GM06990 (cell line): ENCODE measurements at places on chromosomes 16 and 17.

- peak; percentile 31 for DNase-seq
These were observed 19.7 kb upstream of the RCVRN start for GRCh38 chr17:9924735-9925191.

- peak; percentile 80 for DNase-seq
These were observed 6.8 kb upstream of the NOTUM start for GRCh38 chr17:81967533-81968395.

GRCh38 chr17:61849674-61850073 lies 13.7 kb downstream of the BRIP1 start:
- DNase-seq = no peak

GRCh38 chr16:89365044-89365467 lies 125.3 kb downstream of the ANKRD11 start:
- DNase-seq = no peak

- DNase-seq = no peak
These were observed 2.3 kb downstream of the TAOK2 start for GRCh38 chr16:29975811-29976511.

DNA sequence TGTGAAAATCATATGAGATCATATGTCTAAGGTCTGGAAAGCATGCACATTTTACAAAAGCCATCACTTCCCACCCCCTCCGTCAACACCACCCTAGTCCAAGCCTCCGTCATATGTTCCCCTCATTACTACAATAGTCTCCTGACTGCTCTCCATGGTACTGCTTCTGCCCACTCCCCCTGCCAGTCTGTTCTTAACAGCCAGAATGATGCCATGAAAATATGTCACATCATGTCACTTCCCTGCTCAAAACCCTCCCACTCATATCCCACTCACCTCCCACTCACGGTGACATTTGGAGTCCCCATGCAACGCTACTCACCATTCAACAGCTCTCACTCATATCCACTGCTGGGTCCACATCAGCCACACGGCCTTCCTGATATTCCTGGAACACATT lies 432.3 kb downstream of the XYLT1 start:
- DNase-seq = no peak

DNA sequence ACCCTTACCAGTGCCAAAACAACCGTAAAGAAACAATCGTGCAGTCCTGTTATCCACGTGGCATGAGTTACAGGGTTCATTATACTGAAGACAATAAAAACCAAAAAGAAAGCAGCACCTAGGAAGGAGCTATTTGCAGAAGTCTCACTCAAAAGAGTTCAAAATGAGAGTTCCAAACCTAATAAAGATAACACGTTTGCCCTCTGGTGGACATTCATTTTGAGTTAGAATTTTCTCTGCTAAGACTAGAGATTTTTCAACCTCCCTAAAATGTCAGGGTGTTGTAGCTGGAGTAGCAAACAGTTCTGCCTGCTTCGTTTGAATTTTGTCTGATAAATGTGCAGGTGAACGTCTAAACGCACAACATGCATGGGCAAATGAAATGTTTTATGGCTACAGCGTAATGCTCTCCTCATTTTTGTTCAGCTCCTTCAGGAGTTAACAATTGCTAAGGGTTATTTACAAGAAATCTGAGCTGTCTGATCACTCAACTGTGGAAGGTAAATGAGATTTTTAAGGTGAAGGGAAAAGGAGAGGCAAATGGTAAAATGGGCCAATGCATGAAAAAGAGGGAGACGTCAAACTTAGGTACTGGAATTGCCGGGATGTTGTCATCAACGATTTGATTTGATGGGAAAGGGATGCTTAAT lies 1067.9 kb upstream of the EEF2KMT start:
- no peak for DNase-seq

- no peak for DNase-seq
These were observed 16.0 kb downstream of the OMG start for GRCh38 chr17:31281061-31281460.

DNA sequence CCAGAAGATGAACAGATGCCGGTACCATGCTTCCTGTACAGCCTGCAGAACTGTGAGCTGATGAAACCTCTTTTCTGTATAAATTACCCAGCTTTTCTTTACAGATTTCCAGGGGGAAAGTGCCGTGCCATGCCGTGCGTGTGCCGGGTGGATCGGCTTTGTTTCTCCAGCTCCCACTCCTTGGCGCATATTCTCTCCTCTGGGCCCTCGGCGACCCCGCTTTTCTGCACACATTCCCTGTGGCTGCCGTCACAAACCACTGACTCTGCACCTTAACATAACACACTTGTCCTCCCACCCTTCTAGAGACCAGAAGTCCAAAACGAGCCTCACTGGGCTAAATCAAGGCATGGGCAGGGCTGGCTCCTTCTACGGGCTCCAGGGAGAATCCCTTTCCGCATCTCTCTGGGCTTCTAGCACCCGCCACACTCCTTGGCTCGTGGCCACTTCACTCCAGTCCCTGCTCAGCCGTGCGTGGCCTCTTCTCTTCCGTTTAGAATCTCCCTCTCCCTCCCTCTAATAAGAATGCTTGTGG lies 164.9 kb downstream of the C16orf95 start:
- DNase-seq = no peak

DNA sequence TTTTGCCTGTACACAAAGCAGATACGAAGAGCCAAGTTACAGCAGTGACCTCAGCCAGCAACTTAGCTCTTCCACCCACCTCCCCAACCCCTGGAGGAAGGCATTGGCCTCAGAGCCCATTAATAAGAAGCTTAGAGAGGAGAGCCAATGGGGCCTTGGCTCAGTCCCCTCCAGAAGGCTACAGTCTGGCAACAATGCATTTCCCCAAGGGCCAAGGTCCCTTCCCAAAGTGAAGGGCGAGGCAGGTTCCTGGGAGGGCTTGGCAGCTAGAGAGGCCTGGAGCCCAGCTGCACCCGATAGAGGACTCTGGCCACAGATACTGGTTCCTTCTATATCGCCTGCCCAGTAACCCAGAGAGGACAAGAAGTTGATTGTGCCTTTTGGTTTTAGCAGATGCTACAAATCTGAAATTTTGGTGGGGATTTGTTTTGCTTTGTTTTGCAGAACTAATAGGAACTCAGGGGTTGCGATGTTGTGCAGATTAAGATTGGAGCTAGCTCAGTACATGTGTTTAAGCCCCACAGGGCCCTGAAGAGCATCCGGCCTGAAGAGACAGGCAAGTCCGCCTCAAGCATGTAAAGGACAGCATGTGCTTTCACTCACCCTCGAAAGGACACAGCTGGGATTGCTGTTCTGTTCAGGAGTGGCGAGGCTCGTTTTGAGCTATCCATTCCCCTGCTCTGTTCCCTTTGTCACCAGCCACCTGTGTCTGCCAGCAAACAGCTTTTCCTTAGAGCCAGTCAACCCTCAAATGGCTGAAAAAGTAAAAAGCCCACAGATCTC lies 12.0 kb upstream of the PNPO start:
- no peak for DNase-seq

- DNase-seq = no peak
These were observed 60.5 kb downstream of the RAP1GAP2 start for GRCh38 chr17:2856727-2857126.

- DNase-seq = no peak
These were observed 680 bp downstream of the ZNF629 start for GRCh38 chr16:30786115-30786935.

DNA sequence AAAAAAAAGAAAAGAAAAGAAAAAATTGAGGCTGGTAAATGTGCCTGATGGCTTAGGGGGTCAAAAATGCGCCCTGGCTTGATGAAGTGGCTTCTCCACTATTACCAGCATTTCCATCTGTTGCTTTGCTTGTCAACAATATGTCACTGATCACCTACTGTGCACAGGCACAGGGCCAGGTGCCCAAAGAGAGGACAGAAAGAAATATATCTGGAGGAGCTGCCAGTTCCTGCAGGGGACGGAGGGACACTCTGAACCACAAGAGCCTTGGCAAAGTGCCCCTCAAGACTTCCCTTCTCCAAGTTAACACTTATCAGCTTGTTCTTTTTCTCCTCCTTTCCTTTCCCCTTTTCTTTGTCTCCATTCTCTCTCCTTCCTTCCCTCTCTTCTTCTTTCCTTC lies 34.7 kb downstream of the GINS3 start:
- no peak for DNase-seq

GRCh38 chr16:67114793-67115192 lies 5.1 kb downstream of the PHAF1 start:
- no peak for DNase-seq

DNA sequence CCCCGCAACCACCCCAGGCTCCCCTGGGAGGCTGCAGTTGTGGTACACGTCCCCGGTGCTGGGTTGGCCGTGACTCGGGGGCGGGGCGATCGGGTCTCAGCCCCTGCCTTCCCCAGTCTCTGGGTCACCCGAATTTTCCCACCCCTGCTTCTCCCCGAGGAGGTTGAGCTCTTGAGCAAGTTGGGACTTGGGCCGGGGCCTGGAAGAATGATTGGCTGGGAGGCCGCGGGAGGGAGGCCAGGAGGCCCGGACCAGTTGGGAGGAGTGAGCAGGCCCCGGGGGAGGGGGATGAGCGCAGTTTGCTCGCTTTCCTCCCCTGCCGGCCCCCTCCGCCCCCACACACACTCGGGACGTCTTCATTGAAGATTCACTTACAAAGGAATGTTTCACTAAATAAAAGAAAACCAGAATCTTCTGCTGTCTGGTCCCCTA lies 4.5 kb upstream of the HEXIM1 start:
- DNase-seq = peak; percentile 50

- DNase-seq = no peak
These were observed 61.2 kb upstream of the RPH3AL start for GRCh38 chr17:413706-414380.

DNA sequence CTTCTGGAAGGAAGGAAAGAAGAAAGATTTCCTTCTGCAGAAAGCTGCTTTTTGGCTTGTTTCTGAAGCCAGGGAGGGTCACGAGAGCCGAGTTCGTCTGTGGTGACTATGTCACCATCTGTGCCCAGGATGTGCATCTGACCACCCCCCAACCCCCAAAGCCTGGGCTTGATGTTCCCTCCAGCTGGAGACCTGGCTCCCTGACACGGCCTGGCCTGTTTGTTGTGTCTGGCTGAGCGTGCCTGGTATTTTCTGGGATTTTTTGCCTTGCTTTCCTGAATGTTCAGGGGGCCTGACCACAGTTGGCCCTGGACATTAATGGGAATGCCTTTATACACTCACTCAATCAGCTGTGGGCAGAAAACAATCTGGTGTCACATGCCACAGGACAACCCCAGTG lies 38.9 kb downstream of the LGALS9 start:
- no peak for DNase-seq

GRCh38 chr16:47028767-47029377 lies 55.4 kb upstream of the DNAJA2 start:
- DNase-seq = no peak

DNA sequence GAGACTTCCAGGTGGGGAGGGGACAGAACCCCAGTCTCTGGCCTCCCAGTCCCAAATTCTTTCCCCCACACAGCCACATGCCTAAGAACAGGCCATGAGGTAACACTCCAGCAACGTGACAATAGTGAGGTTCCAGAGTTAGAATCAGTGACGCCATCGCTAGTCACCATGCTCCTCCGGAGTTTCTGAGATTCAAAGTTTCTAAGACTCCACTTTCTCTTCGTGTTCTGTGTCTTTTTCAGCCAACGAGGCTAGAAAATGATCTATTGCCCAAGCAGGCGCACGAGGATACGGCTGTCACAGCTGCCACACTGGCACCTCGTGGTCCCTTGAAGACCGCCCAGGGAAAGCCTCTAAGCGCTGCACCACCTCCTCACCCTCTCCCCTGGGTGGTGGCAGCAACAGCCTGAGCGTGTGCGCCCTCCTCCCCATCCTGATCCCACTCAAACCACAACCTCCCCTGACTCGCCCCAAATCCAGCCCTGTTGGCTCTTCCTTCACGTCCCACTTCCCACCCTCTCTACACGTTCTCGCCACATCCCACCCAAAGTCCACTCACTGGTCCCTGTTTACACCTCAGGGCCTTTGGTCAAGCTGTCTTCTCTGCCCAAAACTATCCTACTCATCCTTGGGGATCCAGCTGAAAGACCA lies 1.0 kb downstream of the MCRIP1 start:
- DNase-seq = peak; percentile 48

DNA sequence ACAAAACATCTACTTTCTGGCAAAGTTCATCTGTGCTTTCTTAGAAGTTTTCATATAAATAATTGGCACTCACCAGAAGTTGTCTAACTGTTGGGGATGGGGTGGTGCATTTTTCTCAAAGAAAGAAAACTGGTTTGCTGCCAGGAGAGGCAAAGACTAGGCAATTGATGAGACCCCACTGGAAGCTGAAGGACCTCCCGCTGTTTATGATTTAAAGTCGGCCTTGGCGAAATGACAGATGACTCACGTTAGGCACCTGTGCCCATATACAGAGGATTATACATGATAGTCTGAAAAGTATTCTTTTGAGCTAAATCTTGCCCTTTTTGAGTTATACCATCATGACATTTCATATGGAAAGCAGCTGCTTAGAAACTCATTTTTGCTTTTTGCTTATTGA lies 193.0 kb upstream of the ZFHX3 start:
- no peak for DNase-seq

- DNase-seq = no peak
These were observed 256.6 kb downstream of the HS3ST3B1 start for GRCh38 chr17:14557480-14557879.

DNA sequence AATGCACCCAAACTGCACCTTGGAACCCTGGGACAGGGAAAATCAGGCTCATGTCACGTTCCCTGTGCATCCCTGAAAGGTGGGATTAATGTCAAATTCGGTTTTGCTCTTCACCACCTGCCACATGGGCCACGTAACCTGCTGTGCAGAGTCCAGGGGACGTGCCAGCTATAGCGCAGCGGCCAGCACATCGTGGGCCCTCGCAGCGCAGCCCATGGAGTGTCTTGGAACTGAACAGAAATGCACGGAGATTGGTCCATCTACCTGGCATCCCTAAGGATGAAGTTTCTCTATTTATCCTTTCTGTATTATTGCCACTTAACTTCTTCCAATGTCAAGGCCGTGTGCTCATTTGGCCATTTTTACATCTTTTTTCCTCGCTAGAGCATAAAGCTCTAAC lies 68.1 kb upstream of the TRAP1 start:
- DNase-seq = no peak

GRCh38 chr16:73024571-73025105 lies 23.3 kb downstream of the ZFHX3 start:
- DNase-seq = no peak

DNA sequence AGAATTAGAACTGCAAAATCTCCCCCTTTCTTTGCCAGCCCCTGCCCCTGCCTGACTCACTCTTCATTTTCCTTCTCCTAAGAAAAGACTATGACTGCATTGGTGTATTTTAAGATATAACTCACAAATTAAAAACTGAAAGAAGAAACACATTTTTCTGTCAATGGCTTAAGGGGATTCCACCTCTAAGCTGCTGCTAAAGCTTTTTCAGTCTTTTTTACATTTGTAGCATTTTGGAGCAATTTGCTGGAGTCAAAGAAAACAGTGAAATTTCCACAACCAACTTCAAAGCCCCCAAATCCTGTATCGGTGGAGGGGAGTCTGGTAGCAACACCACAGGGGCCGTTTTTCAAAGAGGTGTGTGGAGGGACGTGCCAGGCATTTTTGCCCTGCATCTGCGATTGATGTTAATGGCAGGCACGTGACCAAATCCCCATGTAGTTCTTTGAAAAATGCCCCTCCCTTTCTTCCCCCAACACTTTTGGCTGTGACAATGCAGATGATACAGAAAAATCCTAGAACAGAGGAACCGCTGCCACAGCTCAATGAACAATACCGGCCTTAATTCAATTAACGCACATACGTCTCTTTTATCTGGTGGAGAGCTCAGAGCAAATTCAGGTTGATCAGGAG lies 28.5 kb downstream of the MAF start:
- DNase-seq = no peak
